Omental fat pad (tissue), 4 donors: ENCODE measurements at places on chromosomes 12 and 14.

DNA sequence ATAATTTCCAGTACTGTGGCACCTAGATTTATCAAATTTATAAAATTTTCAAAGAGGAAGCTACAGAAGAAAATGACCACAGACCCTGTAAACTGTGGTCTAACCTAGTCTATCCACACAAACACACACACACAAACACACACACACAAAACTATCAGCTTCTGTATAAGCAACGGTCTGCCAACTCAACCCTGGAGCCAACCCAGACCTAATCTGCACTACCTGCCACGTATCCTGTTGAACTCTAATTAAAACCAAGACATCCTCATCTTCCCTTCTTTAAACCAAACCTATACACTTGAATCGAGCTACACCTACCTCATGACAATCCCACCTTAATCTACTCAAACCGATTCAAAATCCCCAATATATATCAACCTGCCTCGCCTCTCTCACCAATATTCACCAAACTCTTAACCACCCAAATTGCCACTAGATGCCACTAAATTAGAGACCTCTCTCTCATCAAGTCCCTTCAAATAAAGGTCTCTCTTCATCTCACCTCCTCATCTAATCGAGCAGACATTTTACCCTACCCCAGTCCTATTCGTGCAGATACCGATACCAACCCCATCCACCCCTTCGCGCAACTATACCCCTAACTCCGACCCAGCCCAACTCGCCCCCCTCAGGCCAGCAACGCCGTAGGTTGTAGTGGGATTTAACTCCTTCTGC lies 808 bp downstream of the ACIN1 start:
- DNase-seq: no peak

GRCh38 chr12:5432011-5432400 lies at the start of gene NTF3:
Gene NTF3 (plus strand): TSS chr12:5432108. CDS start chr12:5432325, 217 bp downstream.
- DNase-seq: no peak

GRCh38 chr12:51941011-51941581 lies 10.4 kb upstream of the ACVR1B start:
- DNase-seq: no peak

DNA sequence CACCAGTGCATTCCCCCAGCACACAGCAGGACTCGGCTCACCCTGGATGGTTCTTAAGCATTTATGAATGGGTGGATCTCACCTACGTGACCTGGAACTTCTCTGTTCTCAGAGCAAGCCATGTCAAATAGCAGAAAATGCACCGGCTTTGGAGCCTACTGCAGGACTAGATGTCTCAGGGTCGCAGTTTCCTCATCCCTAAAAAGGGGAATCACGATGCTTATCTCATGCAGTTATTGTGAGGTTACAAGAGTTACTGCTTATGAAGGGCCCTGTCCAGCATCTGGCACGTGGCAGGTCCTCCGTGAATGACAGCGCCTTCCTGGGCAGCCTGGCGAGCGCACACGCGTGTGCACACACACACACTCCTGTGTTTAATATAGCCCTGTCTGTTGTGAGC lies 128.5 kb downstream of the ETV6 start:
- DNase-seq: no peak

DNA sequence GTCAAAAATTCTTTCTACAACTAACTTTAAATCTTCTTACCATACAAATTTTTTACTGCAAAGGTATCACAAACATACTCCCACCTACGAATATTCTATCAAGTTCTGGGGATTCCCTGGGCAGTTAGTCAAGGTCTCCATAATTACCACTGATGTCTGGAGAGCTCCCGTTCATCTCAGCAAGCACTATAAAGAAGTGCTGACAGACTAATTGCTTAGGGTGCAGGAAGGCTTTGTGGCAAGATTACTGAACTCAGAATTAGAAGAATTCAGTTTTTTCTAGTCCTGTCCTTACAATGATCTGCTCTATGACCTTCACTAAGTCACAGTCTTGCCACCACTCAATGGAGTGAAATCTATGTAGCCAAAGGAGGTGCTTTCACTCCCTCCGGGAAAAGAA lies 61.5 kb downstream of the DUSP16 start:
- DNase-seq: no peak

GRCh38 chr12:95217377-95218149 lies at the start of the genes FGD6 and VEZT:
Gene FGD6 (minus strand): TSS chr12:95217467. CDS start chr12:95217240, 227 bp downstream.
Gene VEZT (plus strand): TSS chr12:95217807. CDS start chr12:95217851, 44 bp downstream.
- peak; percentile 86 for DNase-seq

GRCh38 chr12:64510667-64511066 lies 58.7 kb downstream of the TBK1 start:
- DNase-seq: no peak

DNA sequence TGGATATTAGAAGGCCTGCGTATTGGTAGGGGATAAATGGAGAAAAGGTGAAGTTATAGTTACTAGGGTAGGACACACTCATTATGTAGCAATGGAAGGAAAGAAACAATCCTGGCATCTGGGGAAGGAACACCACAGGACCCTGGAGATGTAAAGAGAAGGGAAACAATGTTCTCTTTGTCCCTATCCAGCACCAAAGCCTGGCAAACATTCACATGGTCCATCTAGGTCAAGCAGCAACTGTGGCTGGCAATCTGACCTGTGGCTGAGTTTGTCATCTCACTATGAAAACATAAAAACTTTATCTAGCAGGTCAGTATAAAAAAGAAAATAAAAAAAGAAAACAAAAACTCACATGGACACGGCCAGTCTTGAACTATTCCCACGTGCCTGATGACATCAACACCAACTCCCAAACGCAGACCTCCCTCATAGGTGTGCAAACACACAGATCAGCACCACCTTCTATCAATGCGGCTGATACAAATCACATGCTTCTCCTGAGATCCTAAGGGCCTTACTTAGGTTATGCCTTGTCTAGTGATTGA lies 2.6 kb downstream of the POMT2 start:
- no peak for DNase-seq

- DNase-seq: no peak
Measured at GRCh38 chr12:104480826-104481440, 24.2 kb downstream of the CHST11 start.

DNA sequence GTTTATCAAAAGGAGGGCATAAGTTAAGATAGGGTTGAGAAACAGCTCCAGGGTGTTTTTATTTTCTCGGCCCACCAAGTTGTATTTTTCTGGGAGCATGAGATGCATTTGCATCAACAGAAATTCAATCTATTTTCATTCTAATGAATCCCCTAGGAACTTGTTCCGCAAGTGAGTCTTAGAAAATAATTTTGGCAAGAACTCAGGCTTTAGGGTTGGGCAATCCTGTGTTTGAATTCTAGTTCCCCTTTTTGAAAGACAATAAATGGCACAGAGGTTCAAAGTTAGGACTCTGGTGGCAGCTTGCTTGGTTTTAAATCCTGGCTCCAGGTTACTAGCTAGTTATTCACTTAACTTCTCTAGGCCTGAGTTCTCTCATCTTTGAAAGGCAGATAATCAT lies 23.7 kb downstream of the SLC5A8 start:
- DNase-seq: no peak

- DNase-seq: no peak
Measured at GRCh38 chr12:11580125-11580751, 69.2 kb upstream of the ETV6 start.

- no peak for DNase-seq
Measured at GRCh38 chr14:71539650-71540285, 392.5 kb upstream of the RGS6 start.
